ENCODE measurements at places on chromosomes 6 and 20.
A peak's percentile ranks its signal among the peaks of the same experiment; 100 is the strongest.

DNA sequence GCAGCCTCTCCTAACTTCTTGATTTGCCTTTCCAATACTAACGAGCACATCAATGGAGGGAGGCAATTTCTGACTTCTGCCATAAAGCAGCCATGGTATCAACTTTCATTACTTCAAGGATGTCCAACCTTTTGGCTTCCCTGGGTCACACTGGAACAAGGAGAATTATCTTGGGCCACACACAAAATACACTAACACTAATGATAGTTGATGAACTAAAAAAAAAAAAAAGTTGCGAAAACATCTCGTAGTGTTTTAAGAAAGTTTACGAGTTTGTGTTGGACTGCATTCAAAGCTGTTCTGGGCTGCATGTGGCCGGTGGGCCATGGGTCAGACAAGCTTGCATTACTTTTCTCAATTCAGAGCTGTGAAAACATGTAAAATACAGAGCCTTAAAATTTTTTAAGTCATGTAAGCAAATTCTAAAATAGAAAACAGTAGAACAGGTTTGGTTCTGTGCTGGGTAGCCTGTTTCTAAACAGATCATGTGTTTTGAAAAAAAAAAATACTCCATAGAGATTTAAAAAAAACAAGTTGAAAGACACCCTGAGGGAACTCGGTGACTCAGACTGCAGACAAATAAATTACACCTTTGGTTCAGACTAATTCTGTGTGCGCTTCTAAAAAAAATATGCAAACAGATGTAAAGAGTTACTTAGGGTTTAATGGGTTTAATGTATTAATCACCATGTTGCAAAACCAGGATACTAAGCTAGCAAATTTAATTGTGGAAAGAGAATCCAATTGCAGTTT, 43.6 kb upstream of the SLC22A23 start:
- no peak overlapping the region for H3K27ac ChIP-seq
- no peaks in the 10 kb centered on the region for H3K4me1 ChIP-seq
- peaks cover 13% of the 10 kb centered on the region for H3K27me3 ChIP-seq
- H3K4me3 ChIP-seq = no peak overlapping the region
- H3K36me3 ChIP-seq = no peaks in the 10 kb centered on the region
- DNase-seq = no peak

DNA sequence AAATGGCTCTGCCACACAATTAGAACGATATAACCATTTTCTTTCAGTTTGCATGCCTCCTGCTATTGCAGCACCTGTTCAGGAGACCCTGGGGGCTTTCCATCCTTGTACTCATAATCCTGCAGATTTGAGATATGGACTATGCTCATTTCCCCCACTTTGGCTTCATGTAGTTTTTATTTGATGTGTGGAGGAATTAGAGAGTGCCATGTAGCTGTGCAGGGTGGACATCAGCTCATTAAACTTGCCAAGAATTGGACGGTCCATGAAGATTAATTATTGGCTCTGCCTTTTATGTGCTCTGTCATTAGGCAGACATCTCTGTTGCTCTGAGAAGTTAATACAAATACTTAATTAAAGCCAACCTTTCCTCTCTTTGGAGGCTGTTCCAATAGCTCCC, 66.2 kb upstream of the CD83 start:
- DNase-seq = no peak
- no peaks in the 10 kb centered on the region for H3K4me1 ChIP-seq
- H3K27ac ChIP-seq = no peak overlapping the region
- no peaks in the 10 kb centered on the region for H3K36me3 ChIP-seq
- no peak overlapping the region for H3K4me3 ChIP-seq

GRCh38 chr6:119830494-119831295, 481.1 kb upstream of the MAN1A1 start:
- no peaks in the 10 kb centered on the region for H3K27me3 ChIP-seq
- no peak overlapping the region for H3K4me3 ChIP-seq
- no peak for DNase-seq
- H3K4me1 ChIP-seq = no peaks in the 10 kb centered on the region
- no peaks in the 10 kb centered on the region for H3K36me3 ChIP-seq

DNA sequence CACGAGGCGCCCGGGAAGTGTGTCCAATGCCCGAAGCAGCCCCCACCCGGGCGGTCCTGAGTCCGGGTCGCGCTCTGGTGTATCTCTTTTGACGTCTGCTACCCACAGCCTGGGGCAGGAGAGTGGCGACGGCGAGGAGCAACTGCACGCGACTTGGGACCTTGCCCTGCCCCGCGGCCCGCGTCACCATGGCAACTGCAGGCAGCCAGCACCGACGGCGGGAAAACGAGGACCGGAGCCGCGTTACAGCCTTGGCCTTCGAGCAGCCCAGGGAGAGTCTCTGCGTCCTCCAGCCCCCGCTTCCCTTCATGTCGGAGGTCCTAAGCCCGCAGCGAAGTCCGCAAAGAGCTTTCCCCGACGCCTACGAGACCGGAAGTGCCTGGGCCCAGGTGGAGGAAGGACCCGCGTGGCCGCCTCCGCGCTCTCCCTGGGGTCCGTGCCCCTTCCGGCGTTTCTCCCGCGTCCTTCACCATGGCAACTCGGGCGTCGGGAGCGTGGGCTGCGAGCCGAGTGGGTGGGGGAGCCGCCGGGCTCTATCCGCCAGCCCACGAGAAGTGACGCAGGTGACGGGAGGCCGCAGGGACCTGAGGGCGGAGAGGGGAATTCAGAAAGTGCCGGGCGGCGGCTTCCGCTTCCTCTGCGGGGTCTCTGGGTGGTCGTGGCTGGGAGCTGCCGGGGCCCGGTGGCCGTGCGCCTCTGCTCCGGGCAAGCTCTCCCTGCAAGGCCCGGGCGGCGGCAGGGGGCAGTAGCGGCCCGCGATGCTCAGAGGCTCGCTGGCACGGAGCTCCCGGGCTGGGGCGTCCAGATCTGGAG, 88.6 kb upstream of the TGM3 start:
- H3K27ac ChIP-seq = no peak overlapping the region
- H3K4me1 ChIP-seq = peaks cover 13% of the 10 kb centered on the region
- peak overlapping the region; percentile 67 for H3K4me3 ChIP-seq
- peak; percentile 68 for DNase-seq
- peaks cover 63% of the 10 kb centered on the region for H3K27me3 ChIP-seq

- H3K4me3 ChIP-seq = no peak overlapping the region
- no peaks in the 10 kb centered on the region for H3K36me3 ChIP-seq
- no peak for DNase-seq
- no peaks in the 10 kb centered on the region for H3K4me1 ChIP-seq
- H3K27ac ChIP-seq = no peak overlapping the region
These were observed 387.9 kb downstream of the ADGRB3 start for GRCh38 chr6:69022993-69023392.

GRCh38 chr6:156197513-156197912, 579.7 kb upstream of the ARID1B start:
- peaks cover 17% of the 10 kb centered on the region for H3K36me3 ChIP-seq
- DNase-seq = no peak
- peak overlapping the region; percentile 93 for H3K27ac ChIP-seq
- H3K4me1 ChIP-seq = peaks cover 46% of the 10 kb centered on the region
- peak overlapping the region; percentile 7 for H3K4me3 ChIP-seq
- peaks cover 3% of the 10 kb centered on the region for H3K27me3 ChIP-seq

DNA sequence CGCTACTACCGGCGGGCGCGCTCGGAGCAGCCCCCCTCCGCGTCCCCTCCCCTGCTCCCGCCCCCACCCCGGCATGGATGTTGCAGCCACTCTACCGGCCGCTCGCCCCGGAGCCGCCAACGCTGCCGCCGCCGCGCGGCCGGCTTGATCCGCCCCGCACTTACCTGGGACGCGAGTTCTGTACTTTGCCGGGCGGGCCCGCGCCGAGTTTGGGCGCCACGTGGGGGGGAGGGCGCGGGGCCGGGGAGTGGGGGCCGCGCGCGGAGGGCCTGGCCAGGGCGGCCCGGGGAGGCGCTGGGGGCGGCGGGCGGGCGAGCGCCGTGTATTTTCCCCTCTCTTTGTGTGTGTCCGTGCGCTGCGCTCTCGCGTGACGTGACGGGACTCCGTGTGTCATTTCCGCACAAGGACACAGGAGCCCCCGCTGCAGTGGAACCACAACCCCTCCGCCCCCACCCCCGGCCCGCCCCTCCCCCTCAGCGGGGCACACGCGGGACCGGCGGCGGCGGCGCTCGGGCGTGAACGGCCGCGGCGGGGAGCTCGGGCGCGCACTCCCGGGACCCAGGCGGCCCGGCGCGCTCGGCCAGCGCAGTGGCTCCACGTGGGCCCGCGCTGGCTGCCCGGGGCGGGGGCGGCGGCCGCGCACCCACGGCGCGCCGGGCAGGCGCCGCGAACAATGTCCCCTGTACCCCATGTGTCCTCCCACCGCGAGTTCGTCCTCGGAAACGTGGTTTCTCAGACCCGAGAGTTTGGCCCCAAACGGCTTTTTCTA, at the start of gene BEND3:
TSS of gene BEND3 (minus strand) at position 590 of the 769 bp plus-strand sequence. CDS start 16,230 bp downstream, outside the sequence.
- H3K27me3 ChIP-seq = peaks cover 23% of the 10 kb centered on the region
- no peaks in the 10 kb centered on the region for H3K36me3 ChIP-seq
- peak within 1 kb of the TSS; percentile 72 for H3K4me3 ChIP-seq
- H3K27ac ChIP-seq = peak within 1 kb of the TSS; percentile 45
- peak; percentile 62 for DNase-seq

- peaks cover 3% of the 10 kb centered on the region for H3K27me3 ChIP-seq
- H3K36me3 ChIP-seq = peaks cover 11% of the 10 kb centered on the region
- no peak overlapping the region for H3K4me3 ChIP-seq
- peak overlapping the region; percentile 85 for H3K27ac ChIP-seq
These were observed 56.9 kb upstream of the PRND start for GRCh38 chr20:4664691-4665360.

DNA sequence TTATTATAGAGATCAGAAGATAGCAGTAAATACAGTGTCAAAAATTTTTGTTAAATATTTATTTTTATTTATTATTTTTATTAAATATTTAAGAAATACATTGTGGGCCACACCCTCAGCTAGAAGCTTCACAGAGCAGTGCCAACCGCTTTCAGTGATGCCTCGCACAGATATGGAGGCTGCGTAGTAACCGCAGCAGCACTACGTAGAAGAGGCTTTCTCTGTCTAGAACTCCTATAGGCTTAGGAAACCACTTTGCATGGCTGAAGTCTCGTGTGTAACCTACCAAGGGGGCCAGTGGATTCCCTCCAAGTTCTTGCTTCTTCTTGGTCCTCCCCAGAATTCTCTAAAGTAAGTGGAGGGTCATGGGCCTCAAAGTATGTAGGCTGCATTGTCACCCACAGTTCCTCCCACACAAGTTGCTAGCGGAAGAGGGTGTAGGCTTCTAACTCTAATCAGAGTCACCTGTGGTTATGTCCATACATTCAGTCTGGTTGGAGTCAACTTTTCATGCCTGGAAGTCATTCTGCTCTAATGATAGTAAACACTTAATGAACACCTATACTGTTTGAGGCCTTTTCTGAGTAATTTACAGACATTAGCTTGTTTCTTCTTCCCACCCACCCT, 285.6 kb downstream of the CDKAL1 start:
- H3K4me1 ChIP-seq = no peaks in the 10 kb centered on the region
- H3K27ac ChIP-seq = no peak overlapping the region
- no peak for DNase-seq
- no peak overlapping the region for H3K4me3 ChIP-seq
- peaks cover 8% of the 10 kb centered on the region for H3K36me3 ChIP-seq

GRCh38 chr6:131383421-131384411, 189.3 kb upstream of the ARG1 start:
- no peak overlapping the region for H3K27ac ChIP-seq
- no peak for DNase-seq
- H3K4me3 ChIP-seq = no peak overlapping the region
- peaks cover 2% of the 10 kb centered on the region for H3K36me3 ChIP-seq
- no peaks in the 10 kb centered on the region for H3K27me3 ChIP-seq

- H3K27ac ChIP-seq = peak overlapping the region; percentile 96
- peaks cover 51% of the 10 kb centered on the region for H3K4me1 ChIP-seq
- H3K27me3 ChIP-seq = peaks cover 5% of the 10 kb centered on the region
- DNase-seq = no peak
- H3K36me3 ChIP-seq = peaks cover 55% of the 10 kb centered on the region
These were observed 1.7 kb downstream of the SNHG17 start for GRCh38 chr20:38433304-38433972.

DNA sequence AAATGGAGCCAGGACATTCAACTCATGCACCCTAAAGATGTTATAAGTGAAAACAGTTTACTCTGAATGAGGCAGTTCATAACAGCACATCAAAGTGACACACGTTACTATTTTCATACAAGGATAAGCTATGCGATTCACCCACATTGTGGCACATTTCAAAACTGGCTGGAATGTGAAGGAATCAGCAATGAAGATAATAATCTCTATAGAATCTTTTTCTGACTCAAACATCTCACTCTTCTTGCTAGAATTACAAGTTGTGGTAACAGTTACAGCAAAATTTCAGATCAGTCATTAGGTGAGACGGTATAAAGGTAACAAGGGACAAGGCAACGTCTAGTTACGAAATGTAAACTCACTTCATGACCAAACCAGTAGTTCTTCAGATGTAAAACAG, 17.5 kb downstream of the TMEM244 start:
- H3K4me3 ChIP-seq = no peak overlapping the region
- H3K36me3 ChIP-seq = no peaks in the 10 kb centered on the region
- H3K27me3 ChIP-seq = peaks cover 11% of the 10 kb centered on the region
- H3K27ac ChIP-seq = no peak overlapping the region
- no peak for DNase-seq

DNA sequence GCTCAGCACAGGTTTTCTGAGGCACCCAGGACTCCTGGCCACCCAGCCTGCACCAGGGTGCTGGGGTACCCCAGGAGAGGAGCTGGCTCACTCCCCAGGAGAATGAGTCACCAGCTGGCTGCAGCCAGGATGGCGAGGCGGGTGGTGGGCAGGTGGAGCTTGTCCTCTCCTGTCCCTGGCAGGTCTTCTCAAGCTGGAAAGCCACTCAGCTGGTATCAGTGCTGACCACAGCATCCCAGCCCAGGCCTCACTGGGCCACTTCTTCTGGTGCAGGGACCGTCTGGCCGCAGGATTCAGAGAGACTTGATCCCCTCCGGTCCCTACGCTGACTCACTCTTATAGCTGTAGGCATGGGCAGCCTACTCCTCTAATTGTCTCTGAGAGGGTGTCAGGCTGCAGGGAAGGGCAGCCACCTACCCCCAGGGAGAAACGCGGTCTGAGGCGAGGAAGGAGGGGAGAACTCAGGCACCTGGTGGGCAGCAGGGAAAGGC, 22.2 kb downstream of the TFEB start:
- H3K27me3 ChIP-seq = no peaks in the 10 kb centered on the region
- H3K36me3 ChIP-seq = peaks cover 4% of the 10 kb centered on the region
- no peak overlapping the region for H3K4me3 ChIP-seq
- H3K4me1 ChIP-seq = peaks cover 24% of the 10 kb centered on the region
